ENCODE measurements at places on chromosomes 12 and 14.

DNA sequence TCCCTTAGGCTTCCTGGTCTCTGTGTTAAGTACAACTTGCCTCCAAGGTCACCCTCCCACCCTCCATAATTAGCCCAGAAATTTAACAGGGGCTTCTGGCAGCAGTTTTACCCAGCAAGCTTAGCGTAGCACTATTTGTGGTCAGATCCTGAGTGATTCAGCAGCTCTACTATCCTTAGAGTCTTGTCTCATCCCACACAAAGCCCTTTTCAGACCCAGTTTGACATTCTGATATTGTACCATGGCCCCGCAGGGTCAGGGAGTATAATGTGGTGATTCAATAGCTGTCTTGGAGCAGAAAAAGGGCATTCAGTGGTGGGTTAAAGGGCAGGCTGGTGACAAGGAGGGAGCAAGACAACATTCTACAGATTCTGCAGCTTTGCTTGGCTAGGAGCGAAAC lies 153.8 kb upstream of the DDHD1 start:
- no peak for DNase-seq

DNA sequence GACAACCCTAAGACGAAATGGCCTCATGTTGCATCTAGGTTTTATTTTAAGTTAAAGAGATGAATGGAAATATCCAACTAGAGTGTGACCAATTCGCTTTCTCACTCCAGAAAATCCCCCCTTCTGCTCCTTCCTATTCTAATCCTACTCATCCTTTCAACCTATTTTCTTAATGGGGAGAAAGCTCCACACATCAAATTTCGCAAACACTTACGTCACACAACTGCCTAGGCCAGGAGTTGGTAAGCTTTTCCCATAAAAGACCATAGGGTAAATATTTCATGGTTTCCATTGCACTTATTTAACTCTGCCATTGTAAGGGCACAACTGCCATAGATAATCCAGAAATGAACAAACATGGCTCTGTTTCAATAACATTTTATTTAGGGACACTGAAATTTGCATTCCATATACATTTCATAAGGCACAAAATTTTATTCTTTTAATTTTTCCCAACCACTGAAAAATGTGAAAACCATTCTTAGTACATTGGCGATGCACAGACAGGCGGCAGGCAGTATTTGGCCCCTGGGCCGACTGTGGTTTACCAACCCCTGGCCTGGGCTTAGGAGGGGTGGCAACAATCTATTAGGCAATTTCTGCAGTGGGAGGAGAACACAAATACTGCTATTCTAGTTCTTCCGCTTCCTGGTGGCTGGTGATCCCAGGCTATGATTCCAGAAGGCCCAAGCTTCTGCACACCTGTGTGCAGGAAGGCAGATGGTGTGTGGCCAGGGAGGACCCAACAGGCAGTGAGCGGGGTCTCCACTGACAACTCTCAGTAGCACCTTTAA lies 67.2 kb upstream of the FOXN3 start:
- no peak for DNase-seq

GRCh38 chr12:49706351-49707127 lies 666 bp downstream of the FMNL3 start:
- no peak for DNase-seq

DNA sequence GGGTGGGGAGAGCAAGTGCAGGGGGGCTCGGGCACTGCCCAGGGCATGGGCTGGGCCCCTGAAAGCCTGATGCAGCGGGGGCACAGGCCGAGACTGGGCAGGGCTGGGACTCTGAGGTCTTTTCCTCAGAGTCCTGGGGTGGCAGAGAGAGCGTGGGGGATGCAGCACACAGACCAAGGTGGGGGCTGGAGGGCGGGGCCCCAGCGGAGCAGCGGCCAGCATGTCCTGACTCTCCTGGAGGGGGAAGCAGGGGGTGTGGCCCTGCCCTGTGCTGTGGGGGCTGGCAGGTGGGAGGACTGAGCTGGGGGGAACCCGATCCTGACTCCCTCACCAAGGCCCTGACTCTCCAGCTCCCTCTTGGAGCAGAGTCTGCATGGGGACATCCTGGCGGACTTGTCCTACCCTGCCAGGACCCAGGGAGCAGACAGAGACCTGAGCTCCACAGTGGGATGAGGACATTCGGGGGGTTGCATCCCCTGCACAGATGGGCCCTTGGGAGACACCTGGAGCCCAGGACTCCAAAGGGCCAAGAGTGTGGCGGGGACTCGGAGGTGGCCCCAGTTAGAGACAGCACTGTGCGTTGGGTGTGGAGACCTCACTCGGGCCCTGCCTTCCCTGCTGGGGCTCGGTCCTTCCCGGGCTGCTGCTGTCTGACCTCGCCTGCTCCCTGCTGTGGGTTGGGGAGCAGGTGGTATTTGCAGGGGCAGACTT lies 326.1 kb downstream of the TMEM121 start:
- no peak for DNase-seq

DNA sequence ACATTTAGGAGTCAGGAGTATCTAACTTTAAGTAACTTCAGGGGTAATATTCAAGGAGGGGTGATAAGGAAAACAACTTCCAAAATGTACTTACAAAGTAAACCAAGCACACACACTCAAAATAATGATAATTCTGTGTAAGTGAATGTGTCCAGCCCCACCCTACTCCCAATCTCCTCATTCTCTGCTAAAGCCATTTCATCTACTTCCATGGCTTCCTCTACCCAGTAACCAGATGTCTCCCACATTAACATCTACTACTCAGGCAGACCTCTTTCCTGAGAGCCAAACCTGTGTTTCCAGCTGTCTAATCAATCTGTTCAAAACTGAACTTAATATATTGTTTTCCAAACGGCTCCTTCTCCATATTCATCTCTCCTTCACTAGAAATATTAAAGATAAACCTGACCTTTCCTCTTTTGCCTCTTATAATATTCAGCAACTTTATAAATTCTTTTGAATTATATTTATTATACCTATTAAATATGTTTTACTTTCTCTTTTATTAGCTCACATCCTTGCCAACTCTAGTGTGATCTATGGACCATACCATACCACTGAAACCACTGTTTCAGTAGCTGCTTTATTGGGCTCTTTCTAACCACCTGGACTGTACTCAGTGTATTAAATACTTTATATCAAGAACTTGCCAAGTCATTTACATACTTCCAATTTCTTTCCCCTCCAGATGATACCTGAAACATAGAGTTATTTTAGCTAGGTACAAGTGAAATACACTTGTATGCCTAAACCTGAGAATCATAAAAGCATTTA lies 170.7 kb downstream of the PPFIA2 start:
- DNase-seq: no peak

DNA sequence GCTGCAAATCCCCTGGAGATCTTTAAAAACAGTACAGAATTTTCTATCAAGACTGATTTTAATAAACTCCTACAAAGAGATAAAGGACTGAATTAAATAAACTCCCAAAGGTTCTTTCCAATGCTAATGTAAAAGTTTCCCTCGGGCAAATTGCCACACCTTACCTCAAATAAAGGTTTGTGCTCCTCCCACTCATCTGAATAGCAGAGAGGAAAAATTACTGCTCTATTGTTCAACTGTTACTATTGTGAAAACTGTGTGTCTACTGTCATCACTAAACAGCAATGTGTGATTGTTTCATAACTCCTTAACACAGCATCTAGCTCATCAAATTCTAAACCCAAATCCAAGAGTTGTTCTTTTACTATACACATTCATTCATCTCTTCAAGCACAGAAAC lies 3.2 kb downstream of the SPTLC2 start:
- DNase-seq: no peak

- DNase-seq: no peak
These were observed 3.0 kb upstream of the C1RL start for GRCh38 chr12:7112041-7112440.

- no peak for DNase-seq
These were observed 81.5 kb downstream of the BHLHE41 start for GRCh38 chr12:26043135-26044006.

DNA sequence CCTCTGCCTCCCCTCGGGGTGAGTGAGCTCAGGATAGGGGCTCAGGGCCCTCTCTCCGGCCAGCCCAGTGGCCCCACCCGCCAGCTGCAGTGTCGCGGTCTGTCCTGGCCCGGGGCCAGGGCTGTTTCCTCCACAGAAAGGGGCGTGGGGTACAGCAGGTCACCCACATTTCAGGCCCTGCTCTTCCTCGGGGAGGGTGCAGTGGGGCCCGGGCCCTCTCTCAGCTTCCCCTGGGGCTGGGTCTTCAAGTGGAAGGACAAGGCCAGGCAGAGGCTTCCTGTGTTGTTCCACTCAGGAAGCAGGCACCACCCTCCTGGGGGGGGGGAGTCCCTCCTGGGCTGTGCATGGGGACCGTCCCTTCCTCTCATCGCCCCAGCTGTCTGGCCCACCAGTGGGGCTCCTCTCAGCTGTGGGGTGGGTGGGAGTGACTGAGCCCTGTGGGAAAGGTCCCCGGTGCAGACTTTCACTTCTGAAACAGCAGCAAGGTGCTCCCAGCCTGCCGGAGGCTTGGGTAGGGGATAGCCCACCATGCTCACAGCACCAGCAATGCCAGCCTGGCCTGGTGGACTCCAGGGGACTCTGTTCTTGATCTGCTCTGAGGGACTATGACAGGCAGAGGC lies 3.7 kb downstream of the GPR132 start:
- DNase-seq: no peak

GRCh38 chr12:12718853-12719252 lies 1.7 kb downstream of the CDKN1B start:
- no peak for DNase-seq

DNA sequence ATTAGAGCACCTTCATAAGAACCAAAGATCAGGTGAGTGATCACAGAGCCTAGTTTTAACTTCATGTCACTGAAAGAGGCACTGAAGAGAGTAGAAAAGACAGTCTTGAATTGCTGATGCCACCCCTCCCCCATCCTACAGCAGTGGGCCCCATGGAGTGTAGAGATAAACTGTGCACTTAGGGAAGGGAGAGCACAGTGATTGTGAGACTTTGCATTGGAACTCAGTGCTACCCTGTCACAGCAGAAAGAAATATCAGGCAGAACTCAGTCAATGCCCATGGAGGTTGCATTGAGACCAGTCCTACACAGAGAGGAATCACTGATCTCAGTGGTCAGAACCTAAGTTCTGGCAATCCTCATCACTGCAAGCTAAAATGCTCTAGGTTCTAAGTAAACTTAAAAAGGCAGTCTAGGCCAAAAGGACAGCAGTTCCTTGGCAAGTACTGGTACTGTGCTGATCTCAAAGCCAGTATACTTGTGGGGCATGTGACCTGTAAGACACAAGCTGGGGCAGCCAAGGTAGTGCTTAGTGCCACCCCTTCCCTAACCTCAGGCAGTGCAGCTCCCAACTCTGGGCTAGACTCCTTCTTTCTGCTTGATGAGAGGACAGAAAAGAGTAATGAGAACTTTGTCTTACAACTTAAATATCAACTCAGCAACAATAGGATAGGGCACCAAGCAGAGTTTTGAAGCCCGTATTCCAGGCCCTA lies 94.1 kb downstream of the FSCB start:
- DNase-seq: no peak

DNA sequence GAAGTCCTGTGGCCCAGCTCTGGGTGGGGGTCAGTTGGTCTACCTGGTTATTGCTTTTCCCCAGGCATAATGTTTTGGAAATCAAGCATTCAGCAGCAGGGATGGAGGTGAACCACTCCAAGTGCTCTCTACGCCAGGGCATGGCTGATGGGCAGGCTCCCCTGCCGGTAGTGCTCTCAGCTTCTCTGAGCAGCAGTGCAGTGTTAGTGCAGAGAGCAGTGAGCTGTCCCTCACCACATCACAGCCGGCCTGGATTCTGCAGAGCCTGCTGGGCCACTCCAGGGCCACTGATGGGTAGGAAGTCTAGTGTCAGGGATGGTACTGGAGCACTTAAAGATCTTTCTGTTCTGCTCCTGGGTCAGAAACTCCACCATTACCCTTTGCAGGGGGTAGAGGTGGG lies 151.1 kb downstream of the CALM1 start:
- no peak for DNase-seq

GRCh38 chr12:105843986-105844760 lies 294.6 kb downstream of the NUAK1 start:
- DNase-seq: no peak

GRCh38 chr12:57001448-57001906 lies 4.9 kb downstream of the ZBTB39 start:
- DNase-seq: peak; percentile 28

DNA sequence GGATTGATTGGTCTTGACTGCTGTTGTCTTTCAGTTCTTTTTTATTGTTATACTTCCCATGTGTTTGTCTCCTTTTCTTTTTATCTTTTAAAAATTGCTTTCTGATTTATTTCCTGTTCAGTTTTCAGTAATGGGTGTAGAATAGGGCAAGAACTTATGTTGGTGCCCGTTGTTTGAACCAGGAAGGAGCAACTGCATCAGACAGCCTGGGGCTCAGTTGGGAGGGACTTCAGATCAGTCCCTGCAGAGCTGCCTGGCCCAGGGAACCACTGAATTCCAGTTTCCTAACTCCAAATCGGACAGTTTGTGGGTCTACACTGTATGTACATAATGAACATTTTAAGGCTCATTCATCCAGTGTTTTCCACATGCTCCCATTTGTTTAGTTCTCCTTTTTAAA lies 64.9 kb downstream of the FBXO34 start:
- DNase-seq: no peak

DNA sequence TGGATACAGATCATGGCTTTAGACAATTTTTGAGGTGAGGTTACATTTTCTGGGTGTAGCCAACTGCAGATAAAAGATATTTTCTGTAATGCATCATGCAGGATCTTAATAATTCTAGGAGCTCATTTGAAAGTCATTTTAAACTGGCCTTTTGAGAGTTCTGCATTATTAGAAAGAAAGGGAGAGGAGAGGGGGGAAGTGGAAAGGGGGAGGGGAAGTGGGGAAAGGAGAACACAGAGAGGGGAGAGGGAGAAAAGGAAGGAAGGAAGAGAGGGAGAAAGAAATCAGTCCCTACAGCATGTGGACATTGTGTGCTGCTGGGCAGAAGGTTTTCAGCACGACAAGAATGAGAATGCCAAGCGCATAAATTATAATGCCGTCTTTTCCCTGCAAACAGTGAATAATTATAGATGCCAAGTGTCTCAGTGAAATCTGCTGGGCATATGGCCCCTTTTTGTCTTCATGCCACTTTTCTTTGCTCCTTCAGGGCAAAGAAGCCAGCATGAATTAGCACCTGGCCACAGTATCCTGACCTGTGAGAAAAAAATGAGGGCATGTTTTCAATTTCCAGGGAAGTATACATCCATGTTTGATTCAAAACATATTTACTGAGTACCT lies 22.7 kb upstream of the PPP2R5C start:
- no peak for DNase-seq

GRCh38 chr12:90149453-90149852 lies 440.8 kb upstream of the ATP2B1 start:
- DNase-seq: no peak

GRCh38 chr14:75041613-75042012 lies 9.7 kb downstream of the MLH3 start:
- DNase-seq: no peak

GRCh38 chr12:128790653-128791373 lies 32.9 kb downstream of the SLC15A4 start:
- DNase-seq: no peak

GRCh38 chr14:36430662-36431084 lies 89.4 kb downstream of the NKX2-1 start:
- DNase-seq: no peak

DNA sequence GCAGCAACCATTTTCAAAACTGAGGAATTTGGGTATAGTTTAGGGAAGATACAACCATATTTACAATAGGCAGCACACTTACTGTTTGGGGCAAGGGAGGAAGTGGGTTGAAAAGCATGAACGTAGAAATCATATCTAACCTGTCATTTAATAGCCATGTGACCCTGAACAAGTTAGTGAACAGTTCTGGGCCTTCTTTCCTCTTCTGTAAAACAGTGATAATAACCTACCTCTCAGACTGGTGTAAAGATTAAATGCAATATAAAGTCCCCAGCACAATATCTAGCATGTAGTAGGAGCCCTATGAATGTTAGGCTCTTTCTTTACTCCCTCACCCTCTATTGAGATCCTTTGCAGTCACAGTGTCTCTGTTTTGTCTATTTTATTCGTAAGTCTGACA lies 33.5 kb downstream of the A2ML1 start:
- no peak for DNase-seq

Data from Panc1 (cell line).